Stimulated activated CD8-positive, alpha-beta memory T cell treated with anti-CD3 and anti-CD28 coated beads, Interleukin-15, amount 100 ng/mL, for 4 hours (primary cell): ENCODE measurements at places on chromosomes 5 and 9.
A peak's percentile ranks its signal among the peaks of the same experiment; 100 is the strongest.

GRCh38 chr9:127847178-127847510, 7.3 kb downstream of the ENG start:
- no peak for DNase-seq

DNA sequence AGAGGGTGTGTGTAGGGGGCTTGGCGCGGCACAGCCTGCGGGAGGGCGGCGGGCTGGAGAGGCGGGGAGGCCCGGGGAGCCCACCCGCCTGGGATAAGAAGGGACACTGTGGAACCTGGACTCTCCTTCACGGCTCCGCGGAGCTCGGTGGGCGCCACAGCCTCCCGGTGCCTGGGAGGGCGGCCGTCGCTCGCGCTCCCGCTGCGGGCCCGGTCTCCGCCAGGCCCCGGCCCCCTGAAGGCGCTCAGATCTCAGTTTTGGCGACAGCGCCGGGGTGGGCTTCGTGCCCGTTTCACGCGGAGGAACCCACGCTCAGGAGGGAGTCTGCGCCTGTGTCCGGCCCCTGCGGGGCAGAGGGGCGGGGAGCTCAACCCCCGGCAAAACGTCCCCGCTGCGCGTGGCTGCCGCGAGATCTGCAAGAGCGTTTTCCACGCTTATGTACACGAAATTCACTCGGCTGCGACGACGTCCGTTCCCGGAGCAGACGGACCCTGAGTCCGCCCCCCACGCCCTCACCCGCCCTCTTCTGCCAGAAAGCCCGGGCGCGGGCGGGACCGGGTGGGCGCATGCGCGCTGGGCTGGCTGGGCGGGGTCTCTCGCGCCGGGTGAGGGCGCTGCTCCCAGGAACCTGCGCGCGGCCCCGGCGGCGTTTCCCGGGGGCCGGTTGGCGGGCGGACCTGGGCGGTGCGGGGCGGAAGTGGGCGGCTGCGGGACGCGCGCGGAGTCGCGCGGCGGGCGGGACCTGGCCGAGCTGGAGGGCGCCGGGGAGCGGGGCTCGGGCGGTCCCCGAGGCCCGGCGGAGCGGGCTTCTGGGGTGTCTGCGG, at the start of gene NELFB:
Gene NELFB, plus strand, starts transcription at position 704 of the 824 bp plus-strand sequence.
- peak; percentile 86 for DNase-seq

- DNase-seq = no peak
Measured at GRCh38 chr9:92727716-92728700, 36.6 kb downstream of the BICD2 start.

DNA sequence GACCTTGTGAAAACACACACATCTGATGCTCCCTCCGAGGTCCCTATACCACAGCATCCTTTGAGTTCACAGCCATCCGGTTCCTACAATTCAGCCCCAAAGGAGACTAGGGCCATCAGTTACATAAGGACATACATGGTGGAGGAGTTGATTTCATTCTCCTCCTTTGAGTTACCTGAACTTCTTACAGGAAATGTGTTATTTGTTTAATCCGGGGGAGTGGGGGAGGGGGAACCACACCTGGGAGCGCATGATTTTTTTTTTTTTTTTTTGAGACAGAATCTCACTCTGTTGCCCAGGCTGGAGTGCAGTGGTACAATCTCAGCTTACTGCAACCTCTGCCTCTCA, 30.7 kb downstream of the SEMA4D start:
- DNase-seq = no peak

DNA sequence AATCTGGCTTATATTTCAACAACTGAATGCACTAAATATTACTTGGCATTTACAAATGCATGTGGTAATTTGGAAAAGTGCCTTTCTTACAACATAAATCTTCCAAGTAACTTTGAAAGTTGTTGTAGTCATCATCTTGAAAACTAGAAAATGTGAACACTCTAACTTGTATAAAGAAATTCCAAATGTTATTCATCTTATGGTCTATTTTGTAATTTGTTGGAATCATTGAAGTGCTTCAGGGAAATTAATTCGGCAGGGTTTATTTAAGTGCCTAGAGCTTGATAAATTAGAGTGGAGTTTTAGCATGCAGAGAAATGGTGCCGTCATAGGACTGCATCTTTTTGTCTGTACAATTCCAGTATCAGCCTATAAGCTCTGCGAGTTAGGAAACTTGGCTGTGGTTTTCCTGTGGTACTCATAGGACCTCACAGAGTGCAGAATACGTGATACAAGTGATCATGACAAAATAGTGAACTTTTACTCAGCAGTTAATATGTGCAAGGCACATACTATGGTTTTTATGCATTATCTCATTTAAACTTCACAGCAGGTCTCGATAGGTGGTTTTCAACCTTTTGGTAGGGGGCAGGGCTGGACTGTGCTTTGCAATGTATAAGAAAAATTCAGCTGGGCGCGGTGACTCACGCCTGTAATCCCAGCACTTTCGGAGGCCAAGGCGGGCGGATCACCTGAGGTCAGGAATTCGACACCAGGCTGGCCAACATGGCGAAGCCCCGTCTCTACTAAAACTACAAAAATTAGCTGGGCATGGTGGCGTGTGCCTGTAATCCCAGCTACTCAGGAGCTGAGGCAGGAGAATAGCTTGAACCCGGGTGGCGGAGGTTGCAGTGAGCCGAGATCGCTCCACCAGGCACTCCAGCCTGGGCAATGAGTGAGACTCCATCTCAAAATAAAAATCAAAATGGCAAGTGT, 79.6 kb downstream of the RAI14 start:
- no peak for DNase-seq

- DNase-seq = no peak
Measured at GRCh38 chr9:111943746-111944145, 47.1 kb downstream of the UGCG start.

- no peak for DNase-seq
Measured at GRCh38 chr9:120197605-120198004, 382.4 kb downstream of the CDK5RAP2 start.
